ENCODE measurements at places on chromosomes 16 and 17. TPM values are rescaled to one million over a fixed set of nuclear protein-coding genes. Genes with fewer than 3 reads are reported as not detected.
A peak's percentile ranks its signal among the peaks of the same experiment; 100 is the strongest.

Gene CCDC144A
- 28.0 TPM for total RNA-seq

GRCh38 chr17:57811638-57812280 lies 38.1 kb downstream of the MRPS23 start:
- H3K27me3 ChIP-seq = peaks cover 35% of the 10 kb centered on the region
- H3K36me3 ChIP-seq = no peaks in the 10 kb centered on the region
- DNase-seq = no peak
- H3K4me1 ChIP-seq = peaks cover 12% of the 10 kb centered on the region

DNA sequence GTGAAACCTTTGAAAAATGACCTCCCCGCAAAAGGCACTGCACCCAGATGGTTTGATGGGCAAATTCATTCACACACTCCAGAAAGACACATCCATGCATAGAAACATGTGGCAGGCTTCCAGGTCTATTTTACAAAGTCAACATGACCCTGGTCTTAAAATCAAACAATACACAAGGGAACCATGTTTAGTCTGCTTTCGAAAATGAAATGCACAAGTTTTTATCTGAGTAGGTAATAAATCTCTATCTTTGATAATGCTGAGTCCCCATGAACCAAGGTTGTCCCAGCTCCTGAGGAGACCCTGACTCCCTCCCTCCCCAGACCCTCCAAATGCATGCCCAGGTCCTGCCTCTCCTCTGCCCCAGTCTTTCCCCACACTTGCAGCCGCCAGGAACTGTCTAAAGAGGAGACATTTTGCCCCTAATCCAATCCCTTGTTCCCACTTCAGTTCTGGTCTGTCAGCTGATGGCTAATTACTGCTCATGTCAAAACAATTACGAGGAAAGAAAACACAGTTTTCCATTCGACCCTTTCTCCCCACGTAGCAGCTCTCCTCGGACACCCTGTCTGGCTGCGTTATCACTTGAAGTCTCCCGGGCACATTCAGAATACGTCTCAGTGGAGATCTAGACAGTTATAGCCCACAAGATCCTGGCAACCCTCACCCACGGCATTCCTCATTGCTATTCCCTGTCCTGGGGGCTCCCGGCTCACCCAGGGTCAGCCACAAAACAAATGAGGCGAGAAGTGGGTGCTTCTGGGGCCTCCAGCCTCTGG lies 68.8 kb upstream of the RCVRN start:
- peak; percentile 85 for DNase-seq
- no peak overlapping the region for H3K27ac ChIP-seq
- H3K36me3 ChIP-seq = no peaks in the 10 kb centered on the region
- H3K27me3 ChIP-seq = no peaks in the 10 kb centered on the region

DNA sequence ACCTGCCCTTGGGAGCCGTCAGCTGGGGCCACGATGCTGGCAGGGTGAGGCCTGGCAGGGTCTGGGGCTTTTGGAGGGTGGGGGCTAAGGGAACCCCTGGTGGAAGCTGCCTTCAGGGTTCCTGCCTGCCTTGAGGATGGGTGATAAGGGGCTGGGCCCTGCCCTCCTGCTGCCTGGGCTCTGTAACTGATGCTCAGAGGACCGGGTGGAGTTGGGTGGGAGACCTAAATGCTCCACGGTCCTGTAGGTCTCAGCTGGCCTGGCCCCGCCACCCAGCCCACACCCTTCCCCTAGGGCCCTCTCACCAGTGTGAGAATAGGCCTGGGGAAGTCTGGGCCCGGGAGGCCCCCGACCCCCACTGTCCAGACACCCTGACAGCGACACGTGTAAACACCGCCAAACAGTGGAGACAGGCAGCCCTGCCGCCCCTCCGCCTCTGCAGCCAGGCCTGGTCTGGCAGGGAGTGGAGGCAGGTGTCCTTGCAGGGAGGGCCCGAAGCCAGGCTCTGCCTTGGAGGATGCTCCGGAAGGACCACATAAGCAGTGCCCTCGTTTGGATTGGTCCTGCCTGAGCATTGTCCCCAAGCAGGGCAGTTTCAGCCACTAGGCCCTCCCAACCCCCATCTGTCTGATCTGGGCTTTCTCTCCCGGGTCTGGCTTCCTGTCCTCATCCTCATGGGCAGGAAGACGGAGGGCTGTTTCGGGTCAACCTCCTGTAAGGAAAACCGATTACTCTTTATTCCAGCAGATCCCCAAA lies 6.5 kb upstream of the BAHCC1 start:
- DNase-seq = peak; percentile 86
- H3K4me3 ChIP-seq = no peak overlapping the region

Gene SKAP1
- total RNA-seq = not detected

Gene CLDN7
- 0.36 TPM for total RNA-seq

GRCh38 chr16:73190256-73190655 lies 142.3 kb upstream of the ZFHX3 start:
- no peaks in the 10 kb centered on the region for H3K27me3 ChIP-seq
- no peak for DNase-seq
- H3K27ac ChIP-seq = no peak overlapping the region
- no peaks in the 10 kb centered on the region for H3K4me1 ChIP-seq

DNA sequence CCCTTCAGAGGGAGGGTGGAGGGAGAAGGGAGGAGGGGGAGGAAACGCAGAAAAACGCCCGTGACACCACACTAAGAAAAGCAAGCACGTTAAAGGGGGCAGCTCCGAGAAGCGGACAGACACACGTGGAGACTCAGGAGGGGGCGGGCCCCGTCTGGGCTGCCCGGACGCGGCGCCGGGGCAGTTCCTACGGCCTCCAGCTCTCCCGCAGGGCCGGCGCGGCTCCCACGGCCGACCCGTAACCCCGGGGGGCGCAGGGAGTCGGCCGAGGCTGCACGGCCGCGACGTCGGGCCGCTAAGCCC lies 362 bp downstream of the KLHDC4 start:
- peak overlapping the region; percentile 92 for H3K27ac ChIP-seq
- peaks cover 13% of the 10 kb centered on the region for H3K4me1 ChIP-seq
- peak; percentile 90 for DNase-seq
- H3K4me3 ChIP-seq = peak overlapping the region; percentile 96

- no peaks in the 10 kb centered on the region for H3K36me3 ChIP-seq
- no peak for DNase-seq
- H3K4me3 ChIP-seq = no peak overlapping the region
- H3K4me1 ChIP-seq = no peaks in the 10 kb centered on the region
- no peak overlapping the region for H3K27ac ChIP-seq
Measured at GRCh38 chr16:49410226-49410625, 36.6 kb downstream of the C16orf78 start.

GRCh38 chr17:35390156-35390555 lies 16.7 kb upstream of the SLFN11 start:
- no peak overlapping the region for H3K4me3 ChIP-seq
- DNase-seq = no peak
- H3K4me1 ChIP-seq = no peaks in the 10 kb centered on the region
- H3K36me3 ChIP-seq = no peaks in the 10 kb centered on the region
- no peaks in the 10 kb centered on the region for H3K27me3 ChIP-seq

DNA sequence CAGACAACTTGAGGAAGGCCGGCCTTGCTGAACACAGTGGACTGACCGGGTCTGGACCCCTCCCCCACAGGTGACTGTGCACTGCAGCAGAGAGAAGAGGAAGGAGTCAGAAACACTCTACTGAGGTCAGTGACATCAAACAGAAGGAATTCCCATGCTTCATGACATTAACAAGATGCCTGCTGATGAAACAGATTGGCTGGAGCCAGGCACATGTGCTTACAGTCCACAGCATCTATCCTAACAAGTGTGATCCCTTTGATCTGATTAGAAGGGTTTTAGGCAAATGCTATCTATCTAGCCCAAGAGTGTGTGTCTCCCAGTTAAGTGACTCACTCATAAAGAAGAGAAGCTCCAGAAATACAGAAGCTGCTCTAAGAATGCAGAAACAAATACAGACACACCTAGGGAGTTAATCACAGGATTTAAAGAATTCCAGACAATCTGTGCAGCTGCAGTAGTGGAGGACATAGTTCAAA lies 90.2 kb downstream of the SYCE1L start:
- H3K4me1 ChIP-seq = peaks cover 27% of the 10 kb centered on the region
- no peaks in the 10 kb centered on the region for H3K27me3 ChIP-seq
- H3K36me3 ChIP-seq = no peaks in the 10 kb centered on the region
- peak; percentile 22 for DNase-seq
- H3K27ac ChIP-seq = peak overlapping the region; percentile 78

Gene ARHGAP27
- total RNA-seq = 6.2 TPM

DNA sequence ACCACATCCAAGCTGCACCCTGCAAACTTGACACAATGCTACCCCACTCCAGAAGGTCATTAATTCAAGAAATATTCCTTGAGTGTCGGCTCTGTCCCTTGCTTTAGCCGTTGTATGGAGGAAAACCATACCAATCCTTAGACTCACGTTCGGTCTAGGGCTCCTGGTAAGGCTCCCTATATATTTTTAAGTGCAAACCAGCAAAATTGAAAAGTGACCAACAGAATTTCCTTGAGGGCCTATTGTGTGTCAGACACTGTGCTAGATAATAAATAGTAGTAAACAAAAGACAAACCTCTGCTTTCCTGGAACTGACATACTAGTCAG lies 390 bp upstream of the BBS2 start:
- DNase-seq = no peak
- H3K4me1 ChIP-seq = peaks cover 22% of the 10 kb centered on the region
- H3K36me3 ChIP-seq = no peaks in the 10 kb centered on the region
- H3K27ac ChIP-seq = peak overlapping the region; percentile 49
- H3K27me3 ChIP-seq = no peaks in the 10 kb centered on the region
- H3K4me3 ChIP-seq = peak overlapping the region; percentile 94

DNA sequence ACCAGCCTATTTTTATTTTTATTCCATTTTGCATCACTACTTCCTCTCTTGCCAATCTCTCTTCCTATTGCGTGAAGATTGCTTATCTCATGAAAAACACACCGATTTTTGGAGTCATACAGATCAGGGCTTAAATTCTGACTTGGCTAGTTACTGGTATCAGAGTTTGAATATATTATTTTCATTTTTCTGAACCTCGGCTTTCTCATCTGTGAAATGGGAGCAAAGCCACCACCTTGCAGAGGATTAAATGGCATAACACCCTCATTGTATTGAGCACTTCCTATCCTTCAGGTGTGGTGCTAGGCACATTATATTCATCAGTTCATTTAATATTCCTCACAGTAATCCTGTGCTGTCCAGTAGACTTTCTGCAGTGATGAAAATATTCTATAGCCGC lies 208.8 kb downstream of the HAPSTR1 start:
- no peak for DNase-seq
- no peak overlapping the region for H3K27ac ChIP-seq
- H3K4me3 ChIP-seq = no peak overlapping the region
- no peaks in the 10 kb centered on the region for H3K36me3 ChIP-seq

- H3K4me3 ChIP-seq = no peak overlapping the region
- H3K36me3 ChIP-seq = no peaks in the 10 kb centered on the region
- no peaks in the 10 kb centered on the region for H3K4me1 ChIP-seq
- no peak for DNase-seq
Measured at GRCh38 chr17:77025781-77026180, 115.0 kb upstream of the SEC14L1 start.

Gene KRTAP1-1
- total RNA-seq = 2.4 TPM

Gene FKBP10
- 396 TPM for total RNA-seq

Gene AIPL1
- total RNA-seq = not detected

Gene LRRC37A
- 6.2 TPM for total RNA-seq

Gene TBC1D26
- total RNA-seq = under 0.01 TPM

Gene KRT20
- total RNA-seq = not detected

DNA sequence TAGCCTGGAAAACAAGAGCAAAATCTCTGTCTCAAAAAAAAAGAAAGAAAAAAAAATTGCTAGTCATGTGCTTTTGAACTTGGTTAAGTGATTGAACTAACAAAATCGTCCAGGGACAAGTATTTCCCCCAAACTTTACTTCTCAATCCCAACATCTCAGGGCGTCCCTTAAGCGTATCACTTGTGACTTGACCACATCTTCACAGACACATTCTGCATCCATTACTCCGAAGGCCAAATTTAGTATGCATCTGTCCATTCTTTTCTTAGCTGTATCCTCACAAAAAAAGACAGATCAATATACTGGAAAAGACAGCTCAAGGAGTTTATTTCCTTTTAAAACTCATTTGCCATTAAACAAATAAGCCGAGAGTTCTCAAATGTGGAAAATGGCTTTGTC lies 5.9 kb upstream of the JPT1 start:
- no peak overlapping the region for H3K27ac ChIP-seq
- H3K4me1 ChIP-seq = peaks cover 9% of the 10 kb centered on the region
- H3K36me3 ChIP-seq = no peaks in the 10 kb centered on the region
- H3K27me3 ChIP-seq = no peaks in the 10 kb centered on the region
- peak; percentile 58 for DNase-seq

DNA sequence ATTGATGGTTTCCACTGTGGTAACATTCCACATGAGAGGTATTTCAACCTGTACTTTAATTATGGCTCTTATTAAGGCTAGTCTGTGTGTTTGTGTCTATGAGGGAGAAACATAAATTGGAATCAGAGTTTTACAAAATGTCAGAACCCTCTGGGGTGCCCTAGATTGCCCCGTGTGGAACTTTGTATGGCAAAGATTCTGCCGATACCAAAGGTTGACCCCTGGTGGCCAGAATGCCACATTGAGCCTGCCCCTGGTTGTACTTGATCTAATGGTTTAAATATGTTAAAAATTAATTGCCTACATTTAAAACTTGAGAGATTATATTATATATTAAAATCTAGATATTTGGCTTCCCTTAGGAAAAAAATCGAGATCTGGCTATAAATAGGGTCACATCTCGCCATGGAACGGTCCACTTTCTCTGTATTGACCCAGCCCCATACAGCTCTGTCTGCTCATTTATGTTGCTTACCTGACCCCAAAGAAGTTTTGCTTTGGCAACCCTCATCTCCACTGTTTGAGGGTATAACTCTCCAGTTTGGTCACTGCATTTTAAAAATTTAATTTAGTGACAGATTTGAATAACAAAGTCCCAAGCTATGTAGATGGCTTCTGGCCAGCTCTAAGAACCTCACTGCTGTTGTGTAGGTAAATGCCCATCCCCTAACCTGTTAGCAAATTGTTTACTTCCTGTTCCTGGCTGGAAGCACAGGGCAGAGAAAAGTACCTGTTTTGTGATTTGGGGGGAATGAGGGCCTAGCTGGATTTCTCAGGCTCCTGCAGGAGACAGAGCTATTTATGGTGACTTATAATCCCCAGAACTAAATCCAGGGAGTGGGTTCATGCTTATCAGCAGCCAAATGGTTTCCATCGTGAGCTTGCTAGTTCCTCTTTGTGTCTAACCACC lies 95.0 kb downstream of the PLCG2 start:
- H3K4me1 ChIP-seq = no peaks in the 10 kb centered on the region
- no peaks in the 10 kb centered on the region for H3K36me3 ChIP-seq
- no peak overlapping the region for H3K27ac ChIP-seq
- no peak overlapping the region for H3K4me3 ChIP-seq
- peaks cover 5% of the 10 kb centered on the region for H3K27me3 ChIP-seq
- DNase-seq = no peak

Gene NDE1
- 28.3 TPM for total RNA-seq

- peaks cover 11% of the 10 kb centered on the region for H3K36me3 ChIP-seq
- peak; percentile 83 for DNase-seq
- no peak overlapping the region for H3K4me3 ChIP-seq
- H3K27me3 ChIP-seq = no peaks in the 10 kb centered on the region
Measured at GRCh38 chr17:44351961-44352827, 7.1 kb downstream of the GRN start.

Gene CA5A
- not detected for total RNA-seq

Measured in osteoblast (primary cell).